Glomerular endothelial cell (primary cell): ENCODE measurements at places on chromosomes 7 and 10.

GRCh38 chr7:116165717-116166116 is 44.6 kb upstream of the TES start:
- DNase-seq: no peak

GRCh38 chr10:111297351-111297848 is 220.6 kb downstream of the ADRA2A start:
- no peak for DNase-seq

GRCh38 chr10:78253063-78253853 is 219.6 kb downstream of the RPS24 start:
- DNase-seq: no peak

DNA sequence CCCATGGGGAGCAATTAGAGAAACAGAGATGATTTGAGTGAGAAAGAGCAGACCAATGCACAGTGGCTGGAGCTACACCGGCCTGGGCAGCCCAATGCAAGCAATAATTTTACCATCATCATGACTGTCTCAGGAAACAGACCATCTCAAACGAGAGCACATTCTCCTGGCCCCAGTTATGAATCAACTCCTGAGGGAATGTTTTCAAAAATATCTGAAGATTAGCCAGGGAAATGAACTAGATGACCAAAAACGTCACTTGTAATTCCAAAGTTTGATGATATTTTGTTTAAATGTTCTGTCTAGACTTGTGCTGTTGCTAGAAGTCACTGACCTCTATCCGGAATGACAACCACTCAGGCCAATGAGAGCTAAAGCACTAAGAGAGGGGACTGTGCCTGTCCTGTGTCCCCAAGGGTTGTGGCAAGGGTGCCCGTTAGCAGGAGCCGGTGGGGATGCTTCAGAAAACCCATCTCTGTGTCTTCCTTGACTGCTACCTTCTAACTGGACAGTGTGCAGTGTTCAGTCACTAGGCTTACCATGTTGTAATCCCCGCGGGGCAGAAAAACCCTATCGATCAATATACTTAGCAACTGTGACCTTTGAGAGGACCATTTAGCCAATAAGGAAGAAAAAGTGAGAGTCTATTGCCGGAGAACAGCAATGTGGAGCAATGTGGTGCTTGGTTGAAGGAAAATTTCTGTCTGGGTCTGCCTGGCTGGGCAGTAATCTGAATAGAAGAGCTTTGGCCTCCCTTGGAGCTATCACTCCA is 202.4 kb downstream of the ADAM12 start:
- DNase-seq: no peak

GRCh38 chr7:30403477-30403876 is 75.1 kb downstream of the NOD1 start:
- DNase-seq: no peak

GRCh38 chr10:132363921-132364593 is 32.1 kb downstream of the LRRC27 start:
- no peak for DNase-seq
